ENCODE measurements at places on chromosomes 11 and 22. TPM values are rescaled to one million over a fixed set of nuclear protein-coding genes. Genes with fewer than 3 reads are reported as not detected.

BARX2 gene
- 102 TPM for total RNA-seq

MUC5AC gene
- total RNA-seq: under 0.01 TPM

TSSK2 gene
- total RNA-seq: not detected

MMP1 gene
- 0.22 TPM for total RNA-seq

LMO2 gene
- 17.3 TPM for total RNA-seq

FAM227A gene
- total RNA-seq: 1.0 TPM

UPB1 gene
- not detected for total RNA-seq

- no peak for DNase-seq
Measured at GRCh38 chr11:2549080-2549479, 104.3 kb downstream of the KCNQ1 start.

DNA sequence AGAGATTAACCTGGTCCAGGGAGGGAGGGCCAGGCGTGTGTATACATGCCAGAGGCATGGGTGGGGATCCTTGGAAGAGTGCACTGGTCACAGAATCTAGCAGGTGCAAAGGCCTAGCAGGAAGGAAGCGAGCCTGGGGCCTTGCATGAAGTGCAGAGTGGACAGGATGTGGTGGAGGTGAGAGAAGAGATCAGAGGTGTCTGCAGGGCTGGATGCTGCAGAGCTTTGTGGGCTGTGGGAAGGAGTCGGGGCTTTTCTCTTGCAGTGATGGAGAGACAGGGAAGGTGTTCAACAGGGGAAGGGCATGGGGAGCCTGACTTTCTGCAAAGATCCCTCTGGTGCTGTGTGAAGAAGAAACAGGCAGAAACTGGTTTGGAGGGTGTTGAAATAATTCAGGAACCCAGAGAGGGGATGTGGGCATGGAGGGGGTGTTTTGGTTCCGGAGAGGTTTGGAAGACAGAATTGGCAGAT lies 2.5 kb upstream of the TPST2 start:
- no peak for DNase-seq

- DNase-seq: no peak
Measured at GRCh38 chr11:117839380-117839881, 14.9 kb upstream of the FXYD2 start.

- DNase-seq: no peak
Measured at GRCh38 chr11:117744471-117745150, 52.4 kb downstream of the DSCAML1 start.

- DNase-seq: no peak
Measured at GRCh38 chr11:44977493-44977984, 26.9 kb upstream of the TP53I11 start.

DNA sequence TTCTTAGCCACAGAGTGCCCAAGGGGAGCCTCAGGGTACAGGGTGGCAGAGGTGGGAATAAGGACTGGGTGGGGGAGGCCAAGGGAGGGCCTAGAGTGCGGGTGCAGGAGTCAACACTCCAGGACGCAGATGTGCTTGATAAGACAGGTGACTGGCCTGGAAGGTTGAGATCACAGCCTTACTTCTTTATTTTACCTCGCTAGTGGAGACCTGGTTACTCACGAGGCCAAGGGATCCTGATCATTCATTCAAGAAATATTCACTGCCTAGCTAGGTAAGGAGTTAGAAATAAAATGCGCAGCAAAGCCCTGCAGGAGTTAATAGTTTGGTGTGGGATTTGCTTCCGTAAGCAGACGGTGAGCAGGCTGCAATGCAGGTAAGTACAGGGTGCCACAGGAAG lies 13.2 kb upstream of the PEX26 start:
- no peak for DNase-seq

DNA sequence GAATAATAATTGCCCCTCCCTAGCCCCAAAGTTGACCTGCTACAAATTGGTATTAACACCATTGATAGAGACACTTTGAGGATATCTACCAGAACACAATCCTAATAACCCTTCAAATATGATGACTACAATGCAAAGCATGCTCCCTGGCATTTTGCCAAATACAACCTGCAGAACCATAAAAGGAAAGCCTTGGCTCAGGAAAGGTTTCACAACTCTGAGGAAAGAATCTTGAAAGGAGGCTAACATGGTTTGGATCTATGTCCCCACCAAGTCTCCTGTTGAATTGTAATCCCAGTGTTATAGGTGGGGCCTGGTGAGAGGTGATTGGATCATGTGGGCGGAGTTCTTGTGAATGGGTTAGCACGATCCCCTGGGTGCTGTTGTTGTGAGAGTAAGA lies 140.4 kb upstream of the ARHGAP42 start:
- no peak for DNase-seq

DNA sequence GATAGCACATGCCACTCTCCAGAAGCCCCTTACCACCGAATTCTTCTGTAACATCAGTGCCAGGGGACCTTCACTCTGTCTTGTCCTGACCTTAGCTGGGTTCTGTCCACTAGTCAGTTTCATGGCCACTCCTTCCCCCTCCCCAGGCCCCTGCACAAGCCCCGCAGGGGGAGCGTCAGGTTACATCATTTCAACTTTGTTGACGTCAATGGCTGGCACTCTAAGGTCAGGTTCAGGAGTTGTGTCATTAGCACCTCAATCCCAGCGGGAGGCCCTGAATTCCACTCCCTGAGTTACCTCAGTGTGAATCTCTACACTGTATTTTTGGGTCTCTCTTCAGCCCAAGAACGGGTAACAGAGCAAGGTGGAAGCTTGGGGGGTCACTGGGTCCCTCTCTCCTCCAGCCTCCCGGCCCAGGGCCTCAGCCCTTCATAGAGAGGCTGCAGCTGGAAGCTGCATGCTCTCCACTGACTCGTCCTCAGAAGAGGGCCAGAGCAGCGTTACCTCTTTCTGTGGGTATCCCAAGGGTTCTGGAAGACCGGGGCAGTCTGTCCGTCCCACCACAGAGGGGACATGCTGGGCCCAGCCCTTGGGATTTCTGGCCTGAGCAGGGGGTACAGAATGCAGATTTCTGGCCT lies 10.3 kb downstream of the USH1C start:
- no peak for DNase-seq

DNA sequence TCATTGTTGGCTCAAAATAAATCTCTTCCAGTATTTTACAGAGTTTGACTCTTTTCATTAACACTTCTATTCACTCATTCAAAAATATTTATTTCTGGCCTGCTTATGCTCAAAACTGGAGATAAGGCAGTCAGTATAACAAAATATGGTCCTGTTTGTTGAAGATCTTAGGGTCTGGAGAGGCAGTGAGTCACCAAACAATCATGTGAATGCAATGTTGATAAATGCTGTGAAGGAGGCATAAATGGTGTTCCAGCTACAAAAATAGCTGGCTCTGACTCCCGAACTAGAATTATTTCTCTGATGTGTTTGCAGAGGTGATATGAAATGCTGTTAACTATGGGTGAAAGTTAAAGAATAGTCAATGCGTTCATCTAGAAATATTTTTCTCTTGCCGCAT lies 390.6 kb downstream of the AASDHPPT start:
- no peak for DNase-seq

- no peak for DNase-seq
Measured at GRCh38 chr11:125975634-125976033, 29.8 kb downstream of the VSIG10L2 start.

- DNase-seq: no peak
Measured at GRCh38 chr11:45344028-45344427, 57.9 kb upstream of the SYT13 start.

DNA sequence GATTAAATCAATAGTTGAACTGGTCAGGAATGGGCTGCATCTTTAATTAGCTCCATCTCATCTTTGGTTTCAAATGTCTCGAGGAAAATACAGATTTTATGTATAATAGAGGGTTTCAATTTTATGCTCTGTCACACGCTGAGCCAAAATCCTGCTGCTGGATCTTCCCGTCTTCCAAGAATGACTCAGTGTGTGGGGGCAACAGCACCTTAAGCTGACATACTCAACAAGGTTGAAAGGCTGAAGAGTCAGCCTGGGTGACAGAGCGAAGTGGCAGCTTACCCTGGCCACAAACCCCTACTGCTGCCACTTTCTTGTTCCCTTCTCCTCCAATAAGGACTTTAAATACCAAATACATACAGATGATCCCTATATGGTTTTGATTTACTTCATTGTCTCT lies 9.0 kb upstream of the PCF11 start:
- DNase-seq: no peak

DNA sequence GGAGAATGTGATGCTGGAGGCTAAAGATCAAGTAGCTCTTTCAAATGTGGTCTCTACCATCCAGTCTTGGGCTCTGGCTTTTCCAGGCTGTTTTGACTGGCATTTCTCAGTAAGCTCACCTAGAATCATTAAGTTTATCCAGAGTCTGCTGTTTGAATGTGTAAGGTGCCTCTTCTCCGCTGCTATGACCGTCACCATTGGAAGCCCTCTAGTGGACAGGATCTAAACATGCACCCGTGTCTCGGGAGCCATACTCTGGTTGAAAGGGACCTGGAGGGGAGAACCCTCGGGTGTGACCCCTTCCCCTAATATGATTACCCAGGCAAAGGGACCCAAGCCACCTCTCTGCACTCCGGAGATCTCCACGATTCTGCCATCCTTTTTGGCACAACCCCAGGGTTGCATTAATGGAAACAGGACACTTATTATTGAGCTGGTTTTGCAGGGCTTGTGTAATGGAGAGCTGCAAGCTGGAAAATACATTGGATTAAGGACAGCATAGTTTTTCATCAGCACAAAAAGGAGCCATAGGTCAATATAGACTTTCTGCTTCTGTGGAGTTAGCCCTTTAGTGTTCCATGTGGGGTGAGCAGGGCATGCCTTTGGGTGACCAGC lies 191.0 kb upstream of the LARGE1 start:
- DNase-seq: no peak

GRCh38 chr22:35587447-35587870 lies 29.7 kb downstream of the MB start:
- no peak for DNase-seq

DNA sequence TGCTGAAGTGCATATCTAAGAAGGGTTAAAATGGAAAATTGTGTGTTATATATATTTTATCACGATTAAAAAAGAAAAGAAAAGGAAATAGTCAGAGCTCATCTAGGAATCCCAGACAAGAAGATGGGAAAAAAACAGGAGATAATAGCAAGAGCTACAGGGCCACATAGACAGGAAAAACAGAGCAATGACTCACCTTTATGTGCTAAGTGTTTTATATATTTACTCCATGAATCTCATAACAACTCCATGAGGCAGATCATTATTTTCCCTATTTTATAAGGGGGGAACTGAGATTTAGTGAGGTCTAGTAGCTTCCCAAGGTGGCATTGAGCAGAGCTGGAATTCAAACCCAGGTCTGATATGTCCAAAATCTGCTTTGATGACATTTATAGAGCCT lies 18.1 kb upstream of the ELF5 start:
- no peak for DNase-seq

DNA sequence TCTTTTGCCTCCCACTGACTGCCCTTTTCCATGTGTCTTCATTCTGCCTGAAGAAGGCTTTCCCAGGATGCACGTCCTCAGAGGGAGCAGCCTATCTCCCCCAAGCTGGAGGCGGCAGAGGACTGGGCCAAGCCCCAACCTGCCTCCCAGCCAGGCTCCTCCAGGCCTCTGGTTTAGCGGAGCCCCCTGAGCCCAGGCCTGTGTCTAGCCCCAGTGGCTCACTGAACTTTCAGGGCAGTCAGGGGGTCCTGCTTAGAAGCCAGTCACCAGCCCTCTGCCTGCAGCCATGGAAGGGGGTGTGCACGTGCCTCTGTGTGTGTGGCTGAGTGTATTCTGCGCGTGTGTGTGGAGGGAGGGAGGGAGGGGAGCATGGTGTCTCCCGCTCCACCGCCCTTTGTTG lies 10.4 kb upstream of the GRK2 start:
- DNase-seq: no peak

DNA sequence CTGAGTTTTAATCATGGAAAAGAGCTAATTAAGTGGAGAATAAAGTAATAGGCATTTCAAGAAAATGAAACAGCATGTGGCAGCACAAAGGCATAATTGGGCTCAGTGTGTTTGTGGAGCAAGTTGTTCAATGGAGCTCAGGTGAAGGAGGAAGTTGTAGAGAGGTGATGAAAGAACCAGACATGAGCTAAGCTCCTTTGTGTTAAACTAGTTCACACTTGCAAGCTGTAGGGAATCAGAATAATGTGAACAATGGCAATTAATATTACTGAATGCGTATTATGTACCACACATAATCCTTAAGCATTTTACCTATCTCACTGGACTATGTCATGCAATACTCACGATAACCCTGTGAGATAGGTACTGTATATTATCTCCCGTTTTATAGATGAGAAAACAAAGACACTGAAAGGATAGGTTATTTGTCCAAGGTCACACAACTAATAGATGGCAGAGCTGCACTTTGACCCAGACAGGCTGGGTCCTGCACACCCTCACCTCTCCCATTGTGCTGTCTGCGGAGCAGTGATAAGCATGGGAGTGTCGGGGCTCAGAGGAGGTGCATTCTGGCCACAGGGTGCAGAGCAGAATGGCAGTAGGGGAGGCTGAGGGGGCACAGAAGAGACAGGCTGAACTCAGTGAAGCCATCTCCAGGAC lies 8.9 kb downstream of the OLFML1 start:
- DNase-seq: no peak

DNA sequence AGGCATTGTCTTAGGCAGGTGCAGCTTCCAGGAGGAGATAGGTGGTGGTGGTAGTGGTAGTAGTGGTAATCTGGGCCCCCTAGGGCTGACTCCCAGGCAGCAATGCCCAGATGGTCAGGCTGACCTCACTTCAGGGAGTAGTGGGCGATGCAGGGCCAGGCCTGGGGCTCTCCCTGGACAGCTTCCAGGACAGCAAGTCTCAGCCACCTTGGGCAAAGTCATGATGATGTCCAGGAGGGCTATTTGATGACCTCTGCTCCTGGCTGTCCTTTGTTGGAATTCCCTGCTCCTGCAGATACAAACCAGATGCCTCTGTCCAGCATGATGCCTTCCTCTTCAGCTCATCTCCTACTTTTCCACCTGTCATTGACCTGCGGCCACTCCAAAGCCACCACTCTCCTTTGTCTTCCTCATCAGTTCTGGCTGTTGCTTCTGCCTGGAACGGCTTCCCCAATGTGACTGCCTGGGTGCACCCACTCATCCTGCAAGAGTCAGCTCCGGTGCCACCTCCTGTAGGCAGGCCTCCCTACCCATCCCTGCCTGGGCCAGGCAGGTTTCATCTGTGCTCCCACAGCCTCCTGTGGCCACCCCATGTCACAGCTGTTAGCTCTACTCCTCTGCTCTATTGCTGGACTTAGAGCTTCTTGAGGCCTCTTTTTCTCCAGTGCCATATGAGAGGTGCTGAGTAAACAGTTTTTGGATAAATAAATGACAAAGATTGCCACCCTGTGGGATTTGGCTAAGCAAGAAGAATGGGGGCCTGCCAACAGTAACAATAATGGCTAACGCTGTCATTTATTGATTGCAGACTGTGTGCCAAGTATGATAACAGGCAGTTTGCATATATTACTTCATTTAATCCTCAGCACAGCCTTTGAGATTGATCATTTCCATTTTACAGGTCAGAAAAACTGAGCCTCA lies 172.9 kb upstream of the NECTIN1 start:
- DNase-seq: no peak

- DNase-seq: no peak
Measured at GRCh38 chr22:25213221-25213620, 6.2 kb upstream of the CRYBB2 start.

GRCh38 chr11:32450372-32450771 lies 15.0 kb upstream of the WT1 start:
- DNase-seq: no peak

Measured in esophagus squamous epithelium (tissue), 5 donors.